Muscle of leg (tissue), 16 donors: ENCODE measurements at places on chromosomes 4 and X. TPM values are rescaled to one million over a fixed set of nuclear protein-coding genes. Genes with fewer than 3 reads are reported as not detected.

GRCh38 chr4:63670735-63671134 lies 738.5 kb downstream of the TECRL start:
- DNase-seq, result no peak

- no peak for DNase-seq
Observed at GRCh38 chr4:121390335-121390734, 9.5 kb upstream of the QRFPR start.

DNA sequence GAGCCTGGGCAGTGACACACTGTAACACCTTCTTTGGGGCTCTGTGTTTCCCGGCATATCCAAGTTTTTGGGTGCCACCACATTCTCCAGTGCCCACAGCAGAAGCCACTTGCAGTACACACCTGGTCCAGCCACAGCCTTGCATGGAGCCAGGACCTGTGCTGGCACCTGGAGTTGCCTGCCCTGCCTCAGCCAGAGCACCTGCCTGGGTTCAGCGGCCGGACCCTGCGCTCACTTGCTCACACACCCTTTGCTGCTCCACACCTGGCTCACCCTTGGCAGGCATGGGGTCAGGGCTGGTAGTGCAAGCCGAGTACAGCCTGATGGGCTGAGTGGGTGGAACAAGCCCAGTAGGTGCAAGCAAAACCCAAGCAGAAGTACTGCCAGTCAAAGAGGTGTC lies 1511.1 kb downstream of the TECRL start:
- no peak for DNase-seq

DNA sequence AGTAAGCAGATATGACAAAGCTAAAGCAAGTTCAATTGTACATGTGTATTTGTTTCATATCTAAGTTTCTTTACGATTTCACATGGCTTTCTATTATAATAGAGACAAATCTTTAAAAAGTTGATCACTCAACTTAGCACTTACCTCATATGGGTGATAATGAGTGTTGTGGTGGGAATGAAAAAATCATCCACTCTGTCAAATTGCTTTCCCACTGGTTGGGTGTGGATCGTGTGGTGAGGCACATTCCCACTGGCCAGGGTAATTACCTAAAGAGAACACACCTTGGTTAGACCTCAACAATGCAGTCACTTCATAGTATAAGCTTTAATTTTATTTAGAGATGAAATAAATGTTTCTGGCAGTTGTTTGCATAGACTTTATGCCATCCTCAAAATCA lies 708.9 kb downstream of the FSTL5 start:
- DNase-seq, result no peak

- no peak for DNase-seq
Observed at GRCh38 chr4:154961263-154961662, 180.2 kb downstream of the RBM46 start.

DNA sequence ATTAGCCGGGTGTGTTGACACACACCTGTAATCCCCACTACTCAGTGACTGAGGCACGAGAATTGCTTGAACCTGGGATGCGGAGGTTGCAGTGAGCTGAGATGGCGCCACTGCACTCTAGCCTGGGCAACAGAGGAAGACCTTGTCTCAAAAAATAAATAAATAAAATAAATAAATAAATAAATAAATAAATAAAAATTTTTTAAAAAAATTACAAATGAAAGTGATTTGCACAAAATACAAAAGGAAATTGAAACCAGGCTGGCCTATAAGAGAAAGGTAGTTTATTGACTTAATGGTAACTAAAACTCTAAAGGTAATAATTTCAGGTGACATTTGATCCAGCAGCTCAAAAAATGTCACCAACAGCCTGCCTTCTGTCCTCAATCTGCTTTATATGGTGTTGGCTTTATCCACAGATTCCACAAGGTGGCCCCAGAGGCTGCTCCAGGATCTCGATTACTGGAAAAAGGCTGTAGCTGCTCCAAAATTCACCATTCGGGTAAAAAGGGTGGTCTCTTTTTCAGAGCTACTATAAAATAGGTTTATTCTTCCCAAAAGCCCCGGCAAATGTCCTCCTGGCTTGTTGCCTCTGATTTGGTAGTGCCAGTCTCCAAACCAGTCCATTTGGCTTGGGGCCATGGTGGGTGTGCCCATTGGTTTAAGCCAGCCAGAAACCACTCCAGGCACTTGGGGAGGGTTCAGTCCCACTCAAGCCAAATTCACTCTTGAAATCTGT lies 61.4 kb upstream of the TRIM2 start:
- peak; percentile 92 for DNase-seq

DNA sequence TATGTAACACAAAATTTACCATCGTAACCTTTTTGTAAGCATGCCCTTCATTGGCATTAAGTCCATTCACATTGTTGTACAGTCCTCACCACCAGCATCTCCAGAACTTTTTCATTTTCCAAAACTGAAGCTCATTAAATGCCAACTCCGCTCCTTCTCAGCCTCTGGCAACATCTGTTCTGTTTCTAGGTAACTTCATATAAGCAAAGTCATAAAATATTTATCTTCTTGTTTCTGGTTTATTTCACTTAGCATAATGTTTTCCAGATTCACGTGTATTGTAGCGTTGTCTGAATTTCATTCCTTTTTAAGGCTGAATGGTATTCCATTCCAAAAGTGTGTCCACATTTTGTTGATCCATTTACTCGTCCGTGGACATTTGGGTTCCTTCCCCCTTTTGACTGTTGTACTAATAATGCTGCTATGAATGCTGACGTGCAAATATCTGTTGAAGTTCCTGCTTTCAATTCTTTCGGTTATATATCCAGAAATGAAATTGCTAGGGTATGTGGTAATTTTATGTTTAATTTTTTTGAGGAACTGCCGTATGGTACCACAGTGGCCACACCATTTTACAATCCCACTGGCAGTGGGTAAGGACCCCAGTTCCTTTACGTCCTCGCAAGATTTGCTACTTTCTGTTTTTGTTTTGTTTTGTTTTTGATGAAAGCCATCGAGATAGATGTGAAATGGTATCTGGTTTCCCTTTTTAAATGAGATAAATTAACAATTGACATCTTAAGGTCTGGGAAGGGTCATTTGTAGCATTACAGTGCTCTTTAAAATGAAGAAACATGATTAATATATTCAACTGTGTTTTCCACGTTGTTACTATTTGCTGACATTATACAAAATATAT lies 63.4 kb downstream of the PTTG2 start:
- DNase-seq, result peak; percentile 36

DNA sequence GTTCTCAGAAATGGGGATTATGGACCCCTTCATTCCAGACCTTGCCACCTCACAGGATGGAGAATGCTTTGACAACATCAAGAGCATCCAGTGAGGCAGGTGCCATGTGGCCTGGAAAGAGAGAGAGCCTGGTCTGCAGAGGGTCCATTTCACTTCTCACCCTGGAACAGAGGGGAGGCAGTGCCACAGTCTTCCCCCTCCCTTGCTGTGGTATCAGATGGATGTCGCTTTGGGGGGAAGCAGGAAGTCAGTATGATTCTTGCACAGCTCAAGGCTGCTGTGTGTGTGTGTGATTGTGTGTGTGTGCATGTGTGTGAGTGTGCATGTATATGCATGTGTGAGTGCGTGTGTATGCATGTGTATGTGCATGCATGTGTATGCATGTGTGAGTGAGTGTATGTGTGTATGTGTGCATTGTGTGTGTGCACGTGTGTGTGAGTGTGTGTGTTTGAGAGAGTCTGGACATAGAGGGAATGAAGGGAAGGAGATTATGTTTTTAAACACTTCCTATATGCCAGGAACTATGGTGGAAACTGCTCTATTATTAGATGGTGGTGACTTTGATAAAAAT lies 328.6 kb upstream of the CLNK start:
- DNase-seq, result no peak

DNA sequence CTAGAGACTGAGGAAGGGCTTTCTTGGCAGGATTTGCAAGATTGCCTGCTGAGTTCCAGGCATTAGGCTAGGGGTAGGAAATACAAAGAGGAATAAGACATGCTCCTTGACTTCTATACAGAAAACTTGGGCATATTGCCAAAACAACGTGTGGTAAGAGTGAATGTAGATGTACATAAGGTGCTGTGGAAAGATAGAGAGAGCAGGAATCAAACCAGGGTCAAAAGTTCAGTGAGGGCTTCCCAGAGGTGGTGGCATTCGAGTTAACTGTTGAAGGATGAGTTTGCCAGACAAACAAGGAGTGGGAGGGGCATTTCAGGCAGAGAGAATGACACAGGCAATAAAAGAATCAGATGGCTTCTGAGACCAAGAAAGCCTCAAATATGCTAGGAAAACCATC lies 187.9 kb downstream of the KDR start:
- DNase-seq, result peak; percentile 12

DNA sequence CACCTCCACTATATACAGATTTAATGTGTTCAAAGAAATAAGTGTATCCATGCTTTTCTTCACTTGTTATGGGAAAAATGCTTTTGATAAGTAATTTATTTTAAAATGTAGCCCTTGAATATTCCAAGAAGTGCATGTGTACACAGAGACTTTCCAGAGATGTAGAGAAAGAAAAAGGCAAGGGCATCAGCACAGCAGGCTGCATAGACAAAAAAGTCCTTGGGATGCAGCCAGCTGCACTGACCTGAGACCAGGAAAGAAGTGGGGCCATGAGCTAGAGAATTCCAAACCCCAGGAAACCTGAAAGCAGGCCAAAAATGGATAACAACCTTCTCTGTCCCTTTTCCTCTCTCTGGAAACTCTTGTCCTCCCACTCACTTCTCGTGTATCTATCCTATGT lies 51.6 kb upstream of the PRDM8 start:
- no peak for DNase-seq

GRCh38 chrX:86370927-86371326 lies 222.7 kb downstream of the DACH2 start:
- no peak for DNase-seq

GRCh38 chrX:109498434-109498833 lies 16.5 kb upstream of the GUCY2F start:
- DNase-seq, result no peak

DNA sequence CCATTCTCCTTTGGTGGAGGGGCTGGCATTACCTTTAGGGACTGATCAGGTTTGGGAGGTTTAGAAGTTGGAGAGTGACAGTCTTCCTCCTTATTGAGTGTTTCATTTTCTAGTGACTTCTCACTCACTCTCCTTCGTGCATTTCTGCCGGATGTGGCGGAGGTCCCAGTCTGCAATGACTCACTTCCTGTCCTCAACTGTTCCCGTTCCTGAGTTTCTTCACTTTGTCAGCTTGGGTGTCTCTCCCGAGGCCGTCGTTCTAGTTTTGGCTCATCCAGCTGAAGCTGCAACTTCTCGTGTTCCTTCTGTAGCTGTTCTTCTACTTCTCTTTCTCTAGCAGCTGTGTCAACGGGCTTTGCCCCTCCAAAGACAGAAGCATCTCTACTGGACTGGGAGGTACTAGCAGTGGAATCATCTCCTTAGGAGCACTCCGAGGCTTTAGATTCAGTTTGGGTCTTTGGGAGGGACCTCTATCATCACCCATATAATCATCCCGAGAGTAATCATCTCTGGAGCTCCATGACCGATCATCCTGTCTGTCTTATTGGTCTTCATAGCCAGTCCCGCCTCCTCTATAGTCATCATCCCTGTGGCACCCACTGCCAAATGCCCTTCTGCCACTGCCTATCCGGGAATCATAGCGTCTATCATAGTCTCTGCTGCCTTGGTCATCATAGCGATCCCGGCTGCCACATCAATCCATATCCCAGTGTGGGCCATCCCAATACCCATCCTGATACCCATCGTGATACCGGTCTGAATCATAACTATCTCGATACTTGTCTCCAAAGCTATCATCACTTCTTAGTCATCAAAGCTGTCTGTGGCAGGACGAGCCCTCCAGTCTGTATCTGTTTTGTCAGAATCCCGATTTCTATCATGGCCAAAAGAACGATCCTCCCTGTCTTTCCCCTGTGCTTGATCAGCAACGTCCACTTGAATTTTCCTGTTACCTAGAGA lies 35.3 kb upstream of the VSIG4 start:
- DNase-seq, result peak; percentile 63

- DNase-seq, result no peak
Observed at GRCh38 chr4:56772134-56772533, 49.4 kb downstream of the SPINK2 start.

GRCh38 chrX:63784346-63784901 lies 590 bp downstream of the ARHGEF9 start:
- peak; percentile 17 for DNase-seq

GRCh38 chrX:29040160-29040559 lies 452.9 kb downstream of the IL1RAPL1 start:
- peak; percentile 24 for DNase-seq

DNA sequence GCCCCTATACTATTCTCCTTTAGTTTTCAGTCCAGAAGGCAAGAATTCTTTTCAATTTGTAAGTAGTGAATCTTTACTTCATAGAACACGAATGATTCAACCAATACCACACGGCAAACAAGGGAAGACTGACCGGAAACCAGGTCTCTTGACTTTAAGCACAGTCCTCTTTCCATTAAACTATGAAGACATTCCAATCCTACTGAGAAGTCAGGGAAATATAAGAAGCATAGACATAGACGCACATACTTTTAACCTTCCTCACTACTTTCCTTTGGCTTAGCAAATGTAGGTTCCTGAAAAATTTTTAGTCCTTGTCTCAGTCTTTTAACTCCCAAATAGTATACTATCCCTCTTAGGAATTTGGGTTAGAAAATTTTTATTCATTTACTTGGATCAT lies 9.1 kb downstream of the CHRDL1 start:
- no peak for DNase-seq

GRCh38 chr4:172657081-172657480 lies 511.5 kb upstream of the GALNT7 start:
- DNase-seq, result no peak

DNA sequence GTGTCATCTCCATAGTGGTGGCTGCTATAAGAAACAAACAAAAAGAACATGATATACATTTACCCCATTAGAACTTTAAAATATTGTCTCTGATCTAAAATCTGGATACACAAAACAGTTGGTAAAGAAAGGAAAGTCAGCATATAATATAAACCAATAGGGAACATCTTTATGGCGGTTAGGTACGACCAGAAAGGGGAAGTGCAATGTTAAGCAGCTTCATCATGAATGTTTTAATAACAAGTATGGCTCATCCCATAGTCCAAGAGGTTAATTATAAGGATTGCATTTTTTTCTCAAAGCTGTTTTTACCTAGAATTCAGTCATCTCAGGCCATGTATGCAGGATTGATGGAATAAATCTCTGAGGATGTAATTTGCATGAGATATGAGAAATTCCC lies 1869.7 kb downstream of the PCDH7 start:
- no peak for DNase-seq

GRCh38 chr4:145681518-145681917 lies 1.6 kb downstream of the C4orf51 start:
- no peak for DNase-seq

- DNase-seq, result peak; percentile 82
Observed at GRCh38 chrX:2710041-2710840, 19.1 kb downstream of the CD99 start.

GRCh38 chr4:142369141-142369540 lies 477.0 kb downstream of the INPP4B start:
- no peak for DNase-seq

GRCh38 chrX:103201041-103201440 lies 13.9 kb upstream of the BEX4 start:
- DNase-seq, result no peak

- no peak for DNase-seq
Observed at GRCh38 chrX:152930516-152930915, 32.6 kb downstream of the ZNF185 start.

ENPEP gene
- polyA plus RNA-seq, result 14.3 TPM

FREM3 gene
- 0.49 TPM for polyA plus RNA-seq

NPY1R gene
- polyA plus RNA-seq, result 7.0 TPM

TCEAL3 gene
- 9.2 TPM for polyA plus RNA-seq

NHS gene
- polyA plus RNA-seq, result 3.0 TPM

PABPC1L2A gene
- polyA plus RNA-seq, result not detected

BLTP1 gene
- polyA plus RNA-seq, result 30.0 TPM

CACNA1F gene
- 0.04 TPM for polyA plus RNA-seq

MAGEC3 gene
- 0.54 TPM for polyA plus RNA-seq

ZNF630 gene
- 2.1 TPM for polyA plus RNA-seq

PPARGC1A gene
- polyA plus RNA-seq, result 7.3 TPM

REPS2 gene
- polyA plus RNA-seq, result 7.4 TPM

PUDP gene
- 25.5 TPM for polyA plus RNA-seq

IL15 gene
- polyA plus RNA-seq, result 6.1 TPM
